ENCODE measurements at places on chromosomes 1 and 21.

GRCh38 chr1:164560556-164560955 is 1.6 kb downstream of the PBX1 start:
- DNase-seq: no peak

- no peak for DNase-seq
These were observed 109.0 kb upstream of the KCTD3 start for GRCh38 chr1:215458104-215458503.

DNA sequence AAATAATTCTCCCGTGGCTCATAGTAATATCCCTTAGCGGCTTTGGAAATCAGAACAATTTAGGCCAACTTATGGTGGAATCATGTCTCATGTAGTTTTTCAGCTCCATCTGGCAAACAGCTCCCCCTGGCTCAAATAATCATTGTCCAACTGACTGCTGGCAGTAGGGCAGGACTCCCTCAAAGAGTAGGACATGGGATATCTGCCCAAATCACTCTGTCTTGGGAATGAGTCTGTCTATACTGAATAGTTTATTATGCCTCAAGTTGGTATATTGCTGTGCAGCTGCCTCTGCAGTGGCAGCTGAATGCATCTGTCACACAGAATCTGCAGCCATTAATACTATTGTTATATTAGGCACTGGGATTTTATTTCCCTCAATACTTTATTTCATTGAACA is 255.7 kb downstream of the COL11A1 start:
- DNase-seq: no peak

DNA sequence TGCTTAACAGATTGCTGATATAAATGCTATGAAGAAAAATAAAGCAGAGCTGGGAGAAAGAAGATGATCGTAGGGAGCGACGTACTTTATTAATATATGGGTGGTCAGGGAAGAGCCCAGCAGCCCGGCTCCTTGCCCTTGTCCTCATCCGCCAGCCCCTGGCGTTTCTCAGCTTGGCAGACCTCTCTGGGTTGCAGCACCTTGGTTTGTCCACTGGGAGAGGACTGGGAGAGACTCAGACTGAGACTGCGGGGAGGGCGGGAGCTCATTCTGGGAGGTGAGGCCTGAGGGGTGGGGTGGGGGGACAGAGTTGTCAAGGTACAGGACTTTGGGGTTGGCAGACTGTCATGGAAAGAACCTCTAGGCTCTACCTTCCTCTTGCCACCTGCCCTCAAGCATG is 3.3 kb upstream of the S100A3 start:
- no peak for DNase-seq

GRCh38 chr1:230281556-230281955 is 144.6 kb downstream of the PGBD5 start:
- no peak for DNase-seq

DNA sequence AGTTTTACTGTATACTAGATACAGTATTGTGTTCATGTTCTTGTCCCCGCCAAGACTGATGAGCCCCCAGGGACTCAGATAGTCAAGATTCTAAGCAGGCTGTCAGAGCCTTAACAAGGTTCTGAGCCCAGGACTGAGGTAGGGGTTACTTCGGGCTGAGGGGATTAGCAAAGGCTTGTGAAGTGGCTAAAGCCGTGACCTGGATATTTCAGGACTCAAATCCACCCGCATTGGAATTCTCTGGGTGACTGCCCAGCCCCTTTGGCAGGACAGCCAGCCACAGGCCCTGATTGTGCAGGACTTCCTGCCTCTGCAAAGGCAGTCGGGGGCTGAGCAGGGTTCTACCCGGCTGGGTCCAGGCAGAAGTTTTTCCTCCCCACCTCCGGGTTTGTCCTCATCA is at the start of gene PLA2G5:
TSS of gene PLA2G5 (plus strand) at position 321 of the 400 bp plus-strand sequence. CDS start 14,637 bp downstream, outside the sequence.
- no peak for DNase-seq

DNA sequence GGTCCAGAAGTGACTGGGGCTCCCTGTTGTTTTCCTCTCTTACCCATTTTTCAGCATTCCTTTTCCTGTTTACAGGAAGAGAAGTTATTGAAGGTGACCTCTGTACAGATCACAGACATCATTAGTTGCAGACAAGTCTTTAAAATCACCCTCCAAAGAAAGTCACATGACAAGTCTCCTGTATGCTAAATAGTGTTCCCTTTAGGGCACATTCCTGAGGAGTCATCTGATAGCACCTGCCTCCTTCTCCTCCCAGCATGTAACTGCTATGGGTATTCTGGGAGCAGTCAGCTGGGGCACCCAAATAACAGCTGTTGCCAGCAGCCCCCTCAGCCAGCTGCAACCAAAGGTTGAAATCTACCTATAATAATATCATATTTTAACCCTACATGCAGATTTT is 200.6 kb downstream of the PTGER3 start:
- no peak for DNase-seq

- no peak for DNase-seq
These were observed 5.4 kb upstream of the TDRD5 start for GRCh38 chr1:179586107-179586823.

GRCh38 chr1:45265244-45265643 is 58.8 kb upstream of the ZSWIM5 start:
- DNase-seq: no peak

- DNase-seq: peak; percentile 62
These were observed 26.3 kb downstream of the CLEC20A start for GRCh38 chr1:178470411-178470960.

- DNase-seq: peak; percentile 43
These were observed 24.1 kb downstream of the THRAP3 start for GRCh38 chr1:36248250-36248894.

DNA sequence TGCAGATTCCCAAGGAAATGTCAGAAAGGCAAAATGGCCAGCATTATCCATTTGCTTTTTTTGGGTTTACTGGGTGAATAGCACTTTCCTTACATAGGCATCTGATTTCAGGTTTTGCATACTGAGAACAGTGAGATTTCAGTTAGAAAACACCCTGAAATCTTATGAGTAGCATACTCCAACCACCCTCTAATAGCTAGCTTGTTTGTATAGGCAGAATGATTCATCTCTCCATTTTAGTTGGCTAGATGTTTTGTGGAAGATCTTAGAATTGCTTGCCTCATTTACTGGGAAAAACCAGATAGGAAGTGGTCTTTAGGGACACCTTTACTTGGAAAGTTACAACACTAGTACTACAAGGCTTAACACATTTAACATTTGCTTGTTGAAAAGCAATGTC is 10.4 kb downstream of the KYAT3 start:
- no peak for DNase-seq

DNA sequence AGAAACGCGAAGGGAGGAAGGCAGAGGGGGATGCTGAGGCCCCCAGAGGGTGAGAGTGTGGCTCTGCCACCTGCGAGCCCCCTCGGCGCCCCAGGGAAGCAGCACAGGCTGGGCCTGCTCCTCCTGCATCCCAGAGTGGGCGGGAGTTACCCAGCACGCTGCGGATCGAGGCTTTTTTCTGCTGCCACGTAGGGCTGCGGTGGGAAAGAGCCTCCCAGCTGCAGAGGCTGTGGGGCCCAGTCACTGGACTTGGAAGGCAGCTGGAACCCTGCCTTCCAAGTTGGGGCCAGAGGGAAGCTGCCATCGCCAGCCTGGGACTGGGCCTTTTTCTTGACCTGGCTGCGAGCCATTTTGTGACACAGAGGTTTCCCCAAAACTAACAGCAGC is 2.3 kb upstream of the GRIK3 start:
- DNase-seq: no peak

GRCh38 chr1:36306210-36306901 is at the start of gene SH3D21:
TSS of gene SH3D21 (plus strand) at chr1:36306368. CDS start at chr1:36306421, 53 bp downstream.
- DNase-seq: peak; percentile 71

GRCh38 chr1:248825136-248825535 is 579 bp downstream of the SH3BP5L start:
- no peak for DNase-seq

DNA sequence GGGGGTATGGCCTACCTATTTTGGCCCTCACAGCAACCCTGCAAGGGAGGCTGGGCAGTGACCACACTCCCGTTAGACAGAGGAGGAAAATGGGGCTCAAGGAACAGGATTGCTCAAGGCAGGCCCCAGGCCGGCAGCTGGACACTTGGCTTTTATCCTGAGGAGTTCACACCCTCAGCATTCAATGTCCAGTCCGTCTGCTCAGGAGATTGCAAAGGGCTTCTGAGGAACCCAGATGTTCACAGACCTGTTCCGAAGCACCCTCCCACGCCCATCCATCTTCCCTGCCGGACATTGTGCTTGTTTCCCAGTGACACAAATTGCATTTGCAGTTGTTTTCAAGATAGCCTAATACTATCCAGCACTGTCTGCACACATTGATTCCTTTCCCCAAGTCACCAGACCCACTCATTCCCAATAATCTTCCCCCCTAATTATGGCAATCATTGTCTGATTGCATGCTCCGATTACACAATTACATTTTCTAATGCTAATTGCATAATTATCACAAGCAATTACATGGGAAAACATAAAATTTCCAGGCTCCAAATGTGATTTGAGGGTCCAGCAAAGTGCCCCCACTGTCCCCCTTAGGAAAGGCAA is 4.3 kb upstream of the UBL4B start:
- DNase-seq: no peak

GRCh38 chr1:200043336-200043668 is 15.8 kb downstream of the NR5A2 start:
- no peak for DNase-seq

GRCh38 chr1:6485168-6486101 is 6.0 kb downstream of the PLEKHG5 start:
- DNase-seq: no peak

DNA sequence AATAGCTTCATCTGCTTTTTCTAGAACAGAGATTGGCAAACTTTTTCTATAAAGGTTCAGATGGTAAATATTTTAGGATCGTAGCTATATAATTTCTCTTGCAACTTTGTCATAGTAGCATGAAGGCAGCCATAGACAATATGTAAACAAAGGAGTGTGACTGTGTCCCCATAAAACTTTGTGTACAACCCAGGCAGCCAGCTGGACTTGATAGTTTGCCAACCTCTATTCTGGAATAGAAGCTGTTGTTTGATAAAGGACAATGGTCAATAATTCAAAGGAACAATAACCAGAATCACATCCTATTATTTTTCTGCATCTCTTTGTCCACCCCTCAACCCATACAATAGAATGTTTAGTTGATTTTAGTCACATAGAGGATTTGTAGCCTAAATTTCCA is 286.7 kb downstream of the LMX1A start:
- peak; percentile 10 for DNase-seq

DNA sequence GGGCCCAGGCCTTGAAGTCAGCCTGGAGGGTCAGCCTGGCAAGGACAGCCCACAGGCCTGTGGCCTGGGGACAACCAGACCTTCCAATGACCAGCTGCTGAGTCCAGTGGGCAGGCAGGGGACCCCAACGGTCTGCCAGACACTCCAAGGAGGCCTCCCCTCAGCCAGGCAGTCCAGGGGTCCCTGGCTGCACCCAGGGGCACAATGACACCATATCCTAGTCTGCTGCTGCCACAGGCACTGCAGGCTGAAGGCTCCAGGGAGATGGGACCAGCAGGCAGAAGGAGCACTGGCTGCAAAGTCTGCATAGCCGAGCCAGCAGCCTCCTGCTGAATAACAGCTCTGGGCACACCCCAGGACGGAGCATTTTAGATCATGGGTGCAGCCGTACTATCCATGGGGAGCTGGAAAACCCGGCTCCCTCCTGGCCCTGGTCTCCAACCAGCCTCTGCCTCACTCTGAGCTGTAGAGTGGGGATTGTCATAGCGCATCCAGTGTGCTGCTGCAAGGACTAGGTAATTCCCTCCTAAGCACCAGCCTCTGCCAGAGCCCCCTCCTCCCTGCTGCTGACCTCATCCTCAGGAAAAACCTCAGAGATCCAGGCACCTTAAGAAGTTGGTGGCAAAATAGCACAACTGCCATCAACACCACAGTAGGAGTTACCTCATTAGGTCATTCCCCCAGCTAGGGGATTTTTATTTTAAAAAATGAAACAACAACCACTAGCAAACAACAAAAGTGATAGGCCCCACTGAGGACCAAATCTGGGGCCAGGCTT is 4.8 kb upstream of the LAPTM5 start:
- DNase-seq: no peak

GRCh38 chr1:72062584-72062983 is 219.8 kb downstream of the NEGR1 start:
- DNase-seq: no peak

- no peak for DNase-seq
These were observed 11.6 kb downstream of the KRTAP24-1 start for GRCh38 chr21:30271156-30271555.

DNA sequence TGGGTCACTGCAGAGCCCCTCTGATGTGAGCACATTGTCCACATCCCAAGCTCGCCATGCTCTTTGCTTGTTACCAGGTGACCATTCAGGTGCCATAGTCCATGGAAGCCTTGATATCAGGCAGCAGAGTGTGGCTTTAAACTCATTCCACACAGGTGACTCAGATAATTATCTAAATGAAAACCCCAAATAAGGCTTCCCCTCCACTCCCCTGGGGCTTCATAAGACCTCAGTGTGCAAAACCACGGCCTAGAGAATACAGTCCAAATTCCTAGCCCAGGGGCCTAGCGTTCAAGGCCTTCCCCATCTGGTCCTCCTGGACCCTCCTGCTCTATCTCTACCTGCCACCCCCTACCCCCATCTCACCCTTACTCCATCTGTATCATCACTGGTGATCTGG is 97.1 kb downstream of the ARHGEF10L start:
- peak; percentile 2 for DNase-seq

GRCh38 chr1:64839261-64839660 is 94.4 kb downstream of the RAVER2 start:
- DNase-seq: no peak

- DNase-seq: no peak
These were observed 20.9 kb downstream of the RNF187 start for GRCh38 chr1:228507961-228508652.

DNA sequence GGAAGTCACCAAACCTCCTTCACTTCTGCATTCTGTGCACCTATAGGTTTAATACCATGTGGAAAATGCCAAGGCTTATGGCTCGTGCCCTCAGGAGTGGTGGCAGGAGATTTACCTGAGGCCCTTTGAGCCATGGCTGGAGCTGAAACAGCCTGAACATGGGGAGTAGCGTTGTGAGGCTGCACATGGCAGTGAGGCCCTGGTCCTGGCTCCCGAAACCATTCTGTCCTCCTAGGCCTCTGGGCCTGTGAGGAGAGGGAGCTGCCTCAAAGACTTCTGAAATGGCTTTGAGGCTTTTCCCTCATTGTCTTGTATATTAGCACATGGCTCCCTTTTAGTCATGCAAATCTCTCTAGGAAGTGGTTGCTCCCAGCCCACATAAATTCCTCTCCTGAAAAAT is 20.6 kb downstream of the PTGFR start:
- DNase-seq: no peak

DNA sequence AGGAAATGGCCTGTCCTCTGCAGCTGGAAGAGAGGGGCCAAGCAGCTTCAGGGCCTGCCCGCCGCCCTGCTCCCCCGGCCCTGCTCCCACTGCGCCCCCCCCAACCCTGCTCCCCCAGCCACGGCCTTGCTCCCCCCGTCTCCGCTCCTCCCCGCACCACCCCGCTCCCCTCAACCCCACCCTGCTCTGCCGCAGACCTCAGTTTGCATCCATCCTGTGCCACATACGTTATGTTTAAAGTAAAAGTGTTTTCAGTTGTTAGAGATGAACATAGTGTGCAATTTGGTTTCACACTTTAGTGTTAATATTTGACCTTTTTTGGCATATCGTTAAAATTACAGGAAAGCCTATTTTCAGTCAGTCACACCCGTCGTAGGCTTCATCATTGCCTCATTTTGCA is 34.1 kb upstream of the DIP2A start:
- no peak for DNase-seq

GRCh38 chr1:109225308-109225707 is 11.6 kb downstream of the SARS1 start:
- DNase-seq: no peak

GRCh38 chr1:119811387-119811786 is at the start of gene REG4:
TSS of gene REG4 (minus strand) at chr1:119811460. CDS start at chr1:119808769, 2,691 bp downstream.
- DNase-seq: peak; percentile 55

Data from LoVo (cell line).